GM23338 (cell line): ENCODE measurements at places on chromosomes 11 and 22.
A peak's percentile ranks its signal among the peaks of the same experiment; 100 is the strongest.

DNA sequence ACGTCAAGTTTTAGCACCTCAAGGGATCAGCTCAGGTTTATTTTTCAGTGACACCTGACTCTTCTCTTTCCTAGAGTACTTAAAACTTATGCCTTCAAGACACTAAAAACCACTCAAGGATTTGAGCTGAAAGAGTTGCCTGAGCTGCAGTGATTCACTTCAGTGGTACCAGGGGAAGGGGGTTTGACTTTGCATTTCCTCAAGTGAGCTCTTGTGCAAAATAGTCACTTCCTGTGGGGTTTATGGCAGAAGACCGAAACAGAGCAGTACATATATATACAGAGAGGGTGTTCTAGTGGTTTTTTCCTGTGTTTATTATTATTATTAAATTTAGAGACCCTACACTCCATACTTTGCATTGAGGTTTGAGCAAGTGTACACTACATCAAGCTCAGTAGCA lies 60.7 kb downstream of the DBX1 start:
- DNase-seq: no peak

- no peak for DNase-seq
Measured at GRCh38 chr11:46711303-46711702, 7.7 kb upstream of the F2 start.

GRCh38 chr22:35070451-35071093 lies 4.6 kb downstream of the ISX start:
- no peak for DNase-seq

DNA sequence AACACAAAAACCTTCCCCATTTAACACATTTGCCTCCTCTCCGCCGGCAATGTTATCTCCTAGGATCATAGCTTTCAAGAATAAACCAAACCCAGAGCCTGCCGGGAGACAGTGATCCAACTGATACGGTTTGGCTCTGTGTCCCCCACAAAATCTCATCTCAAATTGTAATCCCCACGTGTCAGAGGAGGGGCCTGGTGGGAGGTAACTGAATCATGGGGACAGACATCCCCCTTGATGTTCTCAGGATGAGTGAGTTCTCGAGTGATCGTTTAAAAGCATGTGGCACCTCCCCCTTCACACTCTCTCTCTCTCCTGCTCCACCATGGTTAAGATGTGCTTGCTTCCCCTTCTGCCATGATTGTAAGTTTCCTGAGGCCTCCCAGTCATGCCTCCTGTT lies 33.3 kb downstream of the RBFOX2 start:
- no peak for DNase-seq

- DNase-seq: no peak
Measured at GRCh38 chr11:62464655-62465054, 45.8 kb downstream of the SCGB1A1 start.

DNA sequence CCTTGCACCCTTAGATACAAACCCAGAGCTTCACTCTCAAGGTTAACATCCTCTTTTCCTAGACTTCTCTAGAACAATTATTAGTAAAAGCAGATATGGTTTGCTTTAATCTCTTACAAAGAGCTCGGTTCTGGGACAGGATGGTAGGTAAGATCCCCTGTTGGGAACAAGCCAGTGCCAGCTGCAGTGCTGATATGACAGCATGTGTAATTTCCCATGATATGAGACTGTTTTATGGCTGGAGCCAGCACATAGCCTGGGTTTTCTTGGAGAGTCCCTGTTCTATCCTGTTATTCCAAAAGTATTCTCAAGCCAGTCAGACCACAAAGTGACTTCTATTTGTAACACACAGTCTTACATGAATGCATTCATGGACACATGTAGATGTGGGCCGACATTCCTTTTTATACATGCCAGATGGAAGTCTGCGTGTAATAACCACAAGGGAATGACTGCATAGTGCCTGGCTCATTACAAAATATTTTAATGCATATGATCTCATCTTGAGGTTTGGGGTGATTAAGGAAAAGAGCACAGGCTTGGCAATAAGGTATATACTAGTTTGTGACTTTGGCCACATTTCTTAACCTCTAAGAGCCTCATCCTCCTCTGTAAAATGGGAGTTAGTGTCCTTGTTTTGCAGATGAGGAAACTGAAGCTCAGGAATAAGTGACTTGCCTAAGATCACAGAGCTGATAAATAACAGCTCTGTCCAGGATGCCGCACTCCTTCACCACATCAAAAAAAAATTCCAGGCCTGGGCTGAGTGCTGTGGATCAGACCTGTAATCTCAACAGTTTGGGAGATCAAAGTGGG lies 21.8 kb downstream of the CLMP start:
- DNase-seq: no peak

DNA sequence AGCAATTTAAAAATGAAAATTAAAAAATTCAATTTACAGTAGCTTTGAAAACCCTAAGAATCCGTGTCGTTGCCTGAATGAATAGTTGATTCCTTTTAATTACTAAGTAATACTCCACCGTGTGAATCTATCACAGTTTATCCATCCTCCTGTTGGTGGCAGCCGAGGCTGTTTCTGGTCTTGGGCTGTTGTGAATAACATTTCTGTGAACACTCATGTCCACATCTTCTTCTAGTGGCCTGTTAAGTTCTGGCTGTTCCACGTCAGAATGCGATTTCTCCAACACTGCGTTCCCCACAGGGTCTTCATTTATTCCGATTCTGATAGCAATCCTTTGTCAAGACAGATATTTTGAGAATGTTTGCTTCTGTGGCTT lies 223.0 kb downstream of the TBC1D22A start:
- DNase-seq: no peak

DNA sequence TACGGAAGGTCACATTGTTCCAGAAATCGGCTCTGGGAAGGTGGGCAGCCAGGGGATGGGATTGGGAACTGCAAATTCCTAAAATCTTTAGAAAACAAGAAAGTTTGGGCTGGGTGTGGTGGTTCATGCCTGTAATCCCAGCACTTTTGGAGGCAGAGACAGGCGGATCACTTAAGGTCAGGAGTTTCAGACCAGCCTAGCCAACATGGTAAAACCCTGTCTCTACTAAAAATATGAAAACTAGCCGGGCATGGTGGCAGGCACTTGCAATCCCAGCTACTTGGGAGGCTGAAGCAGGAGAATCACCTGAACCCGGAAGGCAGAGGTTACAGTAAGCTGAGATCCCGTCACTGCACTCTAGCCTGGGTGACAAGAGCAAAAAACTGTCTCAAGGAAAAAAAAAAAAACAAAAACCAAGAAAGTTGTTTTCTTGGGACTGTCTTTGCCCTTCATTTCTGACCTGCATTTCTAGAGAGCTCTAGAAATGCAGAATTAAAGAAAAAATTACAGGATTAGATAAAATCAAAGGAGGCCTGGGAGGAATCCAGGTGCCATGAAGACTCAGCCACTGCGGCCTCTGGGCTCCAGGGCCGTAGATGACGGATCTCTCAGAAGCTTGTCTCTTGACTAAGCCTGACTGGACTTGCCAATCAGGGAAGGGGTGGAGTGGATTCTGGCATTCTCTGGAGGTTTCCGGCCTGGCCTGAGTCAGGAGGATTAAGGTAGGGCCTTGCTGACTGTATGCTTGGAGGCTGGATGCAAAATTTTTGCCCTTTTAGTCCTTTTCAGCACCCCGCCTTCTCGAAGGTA lies 5.3 kb upstream of the MALAT1 start:
- peak; percentile 18 for DNase-seq

DNA sequence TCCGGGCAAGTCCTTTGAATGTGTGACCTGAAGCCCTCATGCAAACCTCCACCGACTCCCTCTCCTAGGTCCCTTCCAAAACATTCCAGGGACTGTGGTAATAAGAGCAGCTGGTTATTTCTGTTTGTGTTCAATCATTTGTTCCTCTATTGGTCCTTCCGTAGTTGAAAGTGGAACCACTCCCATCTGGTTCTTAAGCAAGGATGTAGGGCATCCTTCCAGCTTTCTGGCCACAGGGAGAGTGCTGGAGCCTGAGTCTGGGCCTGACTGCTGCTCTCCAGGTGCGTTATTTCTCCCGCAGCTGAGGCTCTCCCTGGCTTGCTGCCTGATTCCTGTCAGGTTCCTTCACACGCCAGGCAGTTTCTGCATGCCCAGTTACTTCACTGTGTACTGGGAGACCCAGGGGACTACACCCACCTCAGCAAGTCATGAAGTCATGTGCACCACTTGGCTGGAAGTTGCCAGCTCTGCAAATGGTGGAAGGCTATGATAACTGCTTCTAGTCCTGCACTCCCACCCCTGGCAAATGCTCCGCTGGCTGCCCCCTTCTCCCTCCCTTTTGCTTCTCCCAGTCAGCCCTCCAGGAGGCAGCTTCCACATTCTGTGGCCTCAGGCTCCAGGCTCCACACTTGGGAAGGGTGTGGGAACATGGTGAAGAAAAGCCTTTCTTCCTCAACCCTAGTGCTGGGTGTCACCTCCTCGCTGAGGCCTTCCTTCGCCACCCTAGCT lies 4.0 kb upstream of the ALX4 start:
- DNase-seq: no peak

- no peak for DNase-seq
Measured at GRCh38 chr11:114226356-114226755, 69.8 kb upstream of the NNMT start.

DNA sequence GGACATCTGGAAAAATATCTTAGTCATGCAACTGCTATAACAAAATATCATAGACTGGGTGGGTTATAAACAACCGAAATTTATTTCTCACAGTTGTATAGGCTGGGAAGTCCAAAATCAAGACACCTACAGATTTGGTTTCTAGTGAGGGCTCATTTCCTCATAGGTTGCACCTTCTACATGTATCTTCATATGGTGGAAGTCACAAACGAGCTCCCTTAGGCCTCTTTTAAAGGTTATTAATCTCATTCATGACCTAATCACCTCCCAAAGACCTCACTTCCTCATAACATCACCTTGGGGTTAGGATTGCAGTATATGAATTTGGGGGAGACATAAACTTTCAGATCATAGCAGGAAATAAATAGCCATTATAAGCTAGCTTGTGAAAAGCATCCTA lies 85.2 kb downstream of the INTS4 start:
- no peak for DNase-seq

GRCh38 chr11:118921121-118921928 lies 4.4 kb downstream of the BCL9L start:
- peak; percentile 78 for DNase-seq

DNA sequence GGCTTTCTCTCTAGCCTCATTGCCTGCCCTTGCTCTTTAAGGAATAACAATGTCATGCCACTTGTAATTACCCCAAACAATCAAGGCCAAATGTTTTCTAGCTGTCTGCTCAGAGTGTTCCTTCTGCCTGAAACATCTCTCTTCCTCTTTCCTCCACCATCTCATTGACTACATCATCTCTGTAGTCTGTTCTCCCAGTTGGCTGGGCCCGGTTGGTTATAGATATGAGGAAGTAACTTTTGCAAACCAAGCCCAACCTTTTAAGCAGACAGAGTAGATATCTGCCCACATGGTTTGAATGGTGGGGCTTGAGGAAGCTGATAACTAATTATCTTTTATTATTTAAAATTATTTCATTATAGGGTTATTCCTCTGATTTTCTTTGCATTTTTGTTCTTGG lies 104.5 kb downstream of the NTM start:
- no peak for DNase-seq

- DNase-seq: no peak
Measured at GRCh38 chr11:64239662-64240434, 1.0 kb upstream of the FKBP2 start.

DNA sequence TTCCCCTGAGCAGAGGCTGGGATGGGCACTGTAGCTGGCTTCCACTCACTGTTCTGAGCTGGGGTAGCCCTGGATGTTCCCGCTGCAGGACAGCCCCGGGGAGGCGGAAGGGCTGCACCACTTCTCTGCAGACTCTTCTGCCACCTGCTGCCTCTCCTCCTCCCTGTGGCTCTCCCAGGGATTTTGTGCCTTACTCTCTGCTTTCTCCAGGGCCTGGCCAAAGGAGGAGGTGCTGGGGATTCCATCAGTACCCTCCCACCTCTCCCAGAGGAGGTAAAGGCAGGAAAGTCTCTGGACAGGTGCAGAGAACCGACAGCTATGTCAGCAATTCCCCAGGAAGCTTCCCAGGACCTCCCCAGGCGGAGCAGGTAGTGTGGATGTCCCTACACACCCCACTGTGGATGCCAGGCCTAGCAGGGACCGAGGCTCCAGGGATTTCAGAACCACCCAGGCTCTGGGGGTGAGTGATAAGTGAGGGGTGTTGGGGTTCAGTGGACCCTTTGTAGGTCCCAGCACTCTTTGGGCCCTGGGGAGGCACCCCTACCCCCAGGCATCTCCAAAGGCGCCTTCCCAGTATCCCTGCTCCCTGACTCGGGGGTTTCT lies 11.3 kb downstream of the DUSP8 start:
- no peak for DNase-seq

- no peak for DNase-seq
Measured at GRCh38 chr22:28091486-28091885, 172.4 kb upstream of the PITPNB start.

- no peak for DNase-seq
Measured at GRCh38 chr22:37985751-37986281, 1.5 kb upstream of the SOX10 start.

DNA sequence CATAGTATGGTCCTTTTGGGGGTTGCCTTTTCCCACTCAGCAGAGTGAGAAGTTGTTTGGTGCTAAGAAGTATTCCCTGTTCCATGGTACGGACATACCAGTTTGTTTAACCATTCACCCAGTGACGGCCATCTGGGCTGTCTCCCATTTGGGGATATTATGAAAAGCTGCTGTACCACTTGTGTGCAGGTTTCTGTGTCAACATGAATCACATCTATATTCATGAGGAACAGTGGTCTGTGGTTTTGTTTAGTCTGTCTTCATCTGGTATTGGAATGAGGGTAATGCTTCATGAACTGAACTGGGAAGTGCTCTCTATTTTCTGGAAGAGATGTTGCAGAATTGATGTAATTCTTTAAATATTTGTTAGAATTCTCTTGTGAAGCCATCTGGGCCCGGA lies 89.5 kb downstream of the TRMU start:
- no peak for DNase-seq

- no peak for DNase-seq
Measured at GRCh38 chr22:36741968-36742367, 34.0 kb downstream of the IFT27 start.

DNA sequence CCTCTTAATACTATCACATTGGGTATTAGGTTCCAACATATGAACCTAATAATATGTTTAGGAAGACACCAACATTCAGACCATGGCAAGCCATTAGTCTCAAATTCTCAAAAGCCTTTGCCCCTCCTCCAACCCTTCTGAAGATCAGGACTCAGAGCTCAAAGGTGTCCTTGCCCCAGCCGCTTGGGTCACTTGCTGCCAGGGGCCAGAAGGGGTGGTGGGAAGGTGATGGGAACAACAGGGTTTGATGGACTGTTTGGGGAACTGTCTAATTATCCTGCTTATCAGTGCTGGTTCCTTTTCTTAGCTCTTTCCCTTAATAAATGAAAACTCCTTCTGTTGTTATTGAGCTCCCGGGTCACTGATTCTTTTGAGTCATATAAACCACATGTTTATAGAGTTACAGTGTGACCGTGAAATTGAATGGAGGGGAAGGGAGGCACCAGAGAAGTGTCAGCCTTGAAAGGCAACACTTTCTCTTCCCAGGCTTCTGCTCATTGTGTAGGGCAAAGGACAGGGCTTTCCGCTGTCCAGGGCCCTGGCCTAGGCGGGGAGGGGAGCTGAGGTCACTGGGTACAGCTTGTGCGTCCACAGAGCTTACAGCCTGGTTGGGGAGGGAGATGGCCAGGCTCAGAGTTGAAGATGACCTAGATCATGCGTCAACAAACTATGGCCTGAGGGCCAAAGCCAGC lies 105.1 kb downstream of the FBXO7 start:
- no peak for DNase-seq
